Left hindlimb (tissue), 1 donor: ENCODE measurements at places on chromosomes 11 and 22.

GRCh38 chr22:41242396-41243117 lies 1.8 kb upstream of the CHADL start:
- no peak for DNase-seq

GRCh38 chr22:29621761-29622526 lies 18.5 kb downstream of the NF2 start:
- DNase-seq: no peak

DNA sequence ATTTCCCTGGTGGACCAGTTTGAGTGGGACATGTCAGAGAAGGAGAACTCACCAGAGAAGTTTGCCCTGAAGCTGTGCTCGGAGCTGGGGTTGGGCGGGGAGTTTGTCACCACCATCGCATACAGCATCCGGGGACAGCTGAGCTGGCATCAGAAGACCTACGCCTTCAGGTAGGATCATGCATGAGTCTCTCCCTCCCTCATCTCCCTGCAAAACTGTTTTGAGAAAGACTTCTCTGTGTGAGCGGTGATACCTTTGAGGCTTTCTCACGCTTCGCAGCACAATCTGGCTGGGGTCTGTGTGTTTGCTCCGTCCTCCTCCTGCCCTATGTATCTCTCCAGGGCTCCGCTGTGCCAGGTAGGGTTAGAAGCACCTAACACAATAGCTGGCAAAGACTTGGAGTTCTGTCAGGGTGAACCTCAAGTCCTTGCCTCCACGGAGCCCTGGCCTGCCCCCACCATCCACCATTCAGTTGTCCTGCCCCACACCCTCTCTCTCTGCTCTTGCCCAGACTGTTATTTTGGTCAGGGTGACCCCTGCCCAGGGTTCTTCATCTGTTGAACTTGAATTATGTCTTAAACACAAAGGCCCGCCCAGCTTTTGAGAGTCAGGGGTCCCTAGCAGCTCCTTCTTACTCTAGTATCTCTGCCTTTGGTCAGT lies 13.4 kb downstream of the DERL3 start:
- no peak for DNase-seq

- no peak for DNase-seq
These were observed 702 bp downstream of the BIRC2 start for GRCh38 chr11:102347462-102348370.

DNA sequence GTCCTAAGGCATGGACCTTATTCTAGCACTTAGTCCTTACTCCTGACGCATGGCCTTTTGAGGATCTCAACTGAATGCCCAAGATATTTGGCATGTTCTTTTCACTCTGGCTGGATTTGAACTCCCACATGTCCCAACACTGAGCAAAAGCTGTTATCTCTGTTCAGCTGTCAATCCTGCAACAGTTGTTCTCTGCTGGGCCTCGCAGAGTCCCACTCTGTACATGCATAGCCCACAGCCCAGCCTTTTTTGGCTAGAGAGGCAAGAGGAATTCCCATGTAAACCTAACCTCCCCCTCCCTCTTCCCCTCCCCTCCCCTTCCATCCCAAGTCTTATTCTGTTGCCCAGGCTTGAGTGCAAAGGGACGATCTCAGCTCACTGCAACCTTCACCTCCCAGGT lies 21.8 kb upstream of the DRG1 start:
- no peak for DNase-seq

DNA sequence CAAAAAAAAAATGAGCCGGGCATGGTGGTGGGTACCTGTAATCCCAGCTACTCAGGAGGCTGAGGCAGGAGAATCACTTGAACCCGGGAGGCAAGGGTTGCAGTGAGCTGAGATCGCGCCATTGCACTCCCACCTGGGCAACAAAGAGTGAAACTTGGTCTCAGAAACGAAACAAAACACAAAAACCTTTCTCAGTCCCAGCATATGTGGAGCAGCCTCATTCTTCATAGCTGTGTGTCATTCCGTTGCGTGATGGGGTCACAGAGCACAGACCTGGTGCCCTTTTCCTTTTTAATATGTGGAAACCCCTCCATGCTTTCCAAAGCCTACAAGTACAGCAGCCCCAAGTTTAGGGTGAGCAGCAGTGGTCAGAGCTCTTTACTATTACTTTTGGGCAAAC lies 13.7 kb downstream of the PEX26 start:
- no peak for DNase-seq

DNA sequence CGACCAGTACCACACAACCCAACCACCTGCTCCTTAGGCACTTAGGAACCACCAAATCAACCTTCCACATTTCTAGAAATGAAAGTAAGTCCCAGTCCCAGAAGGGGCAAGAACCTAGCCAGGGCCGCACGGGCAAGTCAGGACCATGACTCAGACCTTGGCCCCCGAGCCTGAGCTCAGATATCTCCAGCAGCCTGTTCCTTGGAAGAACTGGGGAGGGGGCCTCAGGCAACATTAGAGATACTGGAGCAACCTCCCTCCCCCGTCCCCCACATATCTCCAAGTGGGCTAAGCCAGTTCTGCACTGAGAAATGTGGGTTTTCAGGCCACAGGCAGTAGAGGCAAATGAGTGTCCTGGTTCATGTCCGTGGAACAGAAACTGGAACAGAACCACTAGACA lies 7.7 kb downstream of the ARAP1 start:
- no peak for DNase-seq

DNA sequence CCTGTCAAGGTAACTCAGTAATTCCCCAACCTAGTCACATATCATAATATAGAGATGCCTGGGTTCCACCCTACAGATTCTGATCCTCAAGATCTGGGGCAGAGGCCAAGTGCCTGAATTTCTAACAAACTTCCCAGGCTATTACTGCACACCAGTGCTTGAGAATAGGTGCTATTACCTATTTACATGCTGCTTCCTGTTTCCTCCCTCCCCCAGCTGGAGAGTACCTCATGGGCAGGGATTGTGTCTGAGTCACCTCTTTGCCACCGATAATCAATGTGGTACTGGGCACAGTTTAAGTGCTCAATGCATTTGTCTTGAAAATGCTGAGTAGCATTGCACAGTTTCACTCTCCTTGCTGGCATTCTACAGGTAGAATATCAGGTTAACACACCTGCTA lies 582.2 kb upstream of the CADM1 start:
- DNase-seq: no peak

DNA sequence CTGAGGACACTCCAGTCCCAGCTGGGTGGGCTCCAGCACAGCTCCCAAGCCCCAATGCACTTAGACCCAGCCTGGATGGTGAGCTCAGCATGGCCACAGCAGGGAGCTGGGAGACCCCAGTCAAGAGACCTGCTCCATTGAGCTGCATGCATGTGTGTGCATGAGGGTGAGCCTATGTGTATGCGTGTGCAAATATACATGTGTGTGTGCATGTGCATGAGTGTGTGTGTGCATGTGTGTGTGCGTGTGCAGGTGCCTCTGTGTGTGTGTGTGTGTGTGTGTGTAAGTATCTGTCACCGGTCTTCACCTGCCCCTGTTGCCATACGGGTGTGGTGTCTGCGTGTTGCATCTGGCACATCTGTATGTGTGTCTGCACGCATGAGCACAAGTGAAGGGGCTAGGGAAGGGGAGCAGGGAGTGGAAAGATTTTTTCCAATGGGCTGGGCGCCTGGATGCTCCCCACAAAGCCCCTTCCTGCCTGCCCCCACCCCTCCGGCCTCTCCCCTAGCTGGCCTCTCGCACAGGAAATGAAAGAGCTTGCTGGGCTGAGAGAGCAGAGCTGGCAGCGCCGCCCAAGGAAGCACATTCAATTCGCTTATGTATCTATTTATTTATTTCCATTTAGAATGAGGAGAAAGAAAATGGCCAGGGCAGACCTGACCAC lies 4.1 kb downstream of the TSPAN32 start:
- peak; percentile 95 for DNase-seq

DNA sequence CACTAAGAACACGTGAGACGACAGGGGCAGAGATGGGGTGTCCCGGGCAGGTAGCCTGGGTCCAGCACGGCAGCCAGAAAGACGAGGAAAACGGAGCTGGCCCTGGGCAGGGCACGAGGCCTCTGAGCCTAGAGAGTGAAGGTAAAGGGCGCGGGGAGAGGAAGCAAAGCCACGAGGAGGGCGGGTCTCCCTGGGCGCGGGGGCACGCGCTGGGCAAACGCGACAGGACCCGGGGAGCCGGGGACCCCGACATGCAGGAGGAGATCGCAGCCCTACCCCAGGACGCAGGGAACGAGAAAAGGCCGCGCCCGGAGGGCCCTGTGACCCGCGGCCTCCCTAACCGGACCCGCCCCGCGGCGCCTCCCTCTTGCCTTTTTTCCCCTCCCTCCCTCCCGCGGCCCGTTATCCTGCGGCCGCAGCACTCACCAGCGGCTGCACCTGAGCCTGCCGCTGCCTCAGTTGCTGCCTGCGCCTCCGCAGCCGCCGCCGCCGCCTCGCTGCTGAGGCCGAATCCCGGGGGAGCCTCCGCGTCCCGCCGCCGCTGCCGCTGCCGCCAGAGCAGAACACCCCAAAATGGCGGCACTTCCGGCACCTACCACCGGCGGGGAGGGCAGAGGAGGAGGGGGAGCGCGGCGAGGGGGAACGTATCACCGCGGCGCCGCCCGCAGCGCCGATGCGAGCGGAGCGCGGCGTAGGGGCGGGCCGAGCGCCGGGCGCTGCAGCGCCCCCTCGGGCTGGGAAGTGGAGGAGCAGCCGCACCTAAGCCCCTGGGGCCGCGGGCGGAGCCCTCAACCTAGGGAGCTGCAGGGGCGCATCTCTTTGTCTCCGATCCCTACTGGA lies at the start of gene CELF1:
TSS of gene CELF1 (minus strand) at position 567 of the 840 bp plus-strand sequence. CDS start 53,609 bp downstream, outside the sequence.
- peak; percentile 94 for DNase-seq

DNA sequence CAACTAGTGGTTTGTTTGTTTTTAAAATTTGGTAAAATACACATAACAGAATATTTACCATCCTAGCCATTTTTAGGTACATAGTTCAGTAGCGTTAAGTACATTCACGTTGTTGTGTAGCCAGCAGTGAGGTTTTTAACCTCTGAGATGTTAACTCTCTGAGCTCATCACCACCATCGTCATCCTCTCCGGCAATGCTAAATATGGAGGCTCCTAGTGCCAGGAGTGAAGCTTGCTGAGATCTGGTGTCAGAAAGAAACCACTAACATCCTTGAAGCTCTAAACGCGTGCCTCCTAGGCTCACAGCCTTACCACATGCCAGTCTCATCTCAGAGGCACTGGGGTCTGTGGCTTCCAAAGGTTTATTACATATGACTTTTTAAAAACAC lies 330.2 kb upstream of the B3GAT1 start:
- no peak for DNase-seq

GRCh38 chr11:74487875-74488274 lies 5.6 kb downstream of the LIPT2 start:
- no peak for DNase-seq

- DNase-seq: no peak
These were observed 10.4 kb downstream of the ANO5 start for GRCh38 chr11:22203281-22203680.

GRCh38 chr22:36368359-36368983 lies 19.3 kb downstream of the MYH9 start:
- DNase-seq: no peak

- DNase-seq: peak; percentile 75
These were observed 801 bp upstream of the TXNRD2 start for GRCh38 chr22:19942157-19943081.

- DNase-seq: no peak
These were observed 19.2 kb downstream of the CPT1A start for GRCh38 chr11:68822546-68822945.

DNA sequence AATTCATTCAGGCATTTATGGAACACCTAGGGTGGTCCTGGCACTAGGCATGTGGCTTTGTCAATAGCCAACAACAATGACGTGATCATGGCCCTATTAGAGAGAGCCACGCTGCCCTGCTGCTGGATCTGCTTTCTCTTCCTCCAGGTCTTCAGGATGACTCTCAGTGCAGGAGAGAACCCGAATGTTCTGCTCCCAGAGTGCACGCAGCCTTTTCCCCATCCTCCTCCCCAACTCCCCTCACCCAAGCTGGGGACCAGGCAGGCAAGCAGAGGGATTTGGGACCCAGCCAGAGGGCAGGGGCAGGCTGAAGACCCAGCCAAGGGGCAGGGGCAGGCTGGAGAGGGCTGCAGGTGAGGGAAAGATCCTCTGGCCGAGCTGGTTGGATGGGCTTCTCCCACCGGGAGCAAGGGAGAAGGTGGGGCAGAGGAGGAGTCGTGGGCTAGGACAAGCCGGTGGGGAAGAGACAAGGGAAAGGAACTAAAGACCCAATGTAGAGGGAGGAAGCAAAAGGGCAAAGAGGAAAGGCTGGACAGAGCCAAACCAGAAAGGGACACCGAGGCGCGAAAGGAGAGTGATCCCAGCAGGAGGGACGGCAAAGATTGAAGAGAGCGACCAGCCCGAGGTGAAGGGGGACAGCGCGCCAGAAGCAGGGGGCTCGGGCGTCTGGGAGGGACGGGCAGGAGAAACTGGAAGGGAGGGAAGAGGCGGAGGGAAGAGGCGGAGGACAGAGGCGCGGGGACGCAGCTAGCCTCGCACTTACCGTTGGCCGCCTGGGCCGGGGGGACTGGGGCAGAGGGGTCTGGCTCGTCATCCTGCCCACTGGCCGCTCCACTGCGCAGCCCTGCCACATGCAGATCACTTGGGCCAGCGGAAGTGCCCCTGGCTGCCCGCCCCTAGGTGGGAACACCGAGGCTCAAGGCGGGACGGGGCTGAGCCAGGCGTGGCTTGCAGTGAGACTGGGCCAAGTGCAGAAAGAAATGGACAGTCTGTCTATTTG lies at the start of gene KCTD14:
TSS of gene KCTD14 (minus strand) at position 880 of the 1,000 bp plus-strand sequence. CDS start at position 853, 27 bp downstream.
- peak; percentile 69 for DNase-seq

- DNase-seq: no peak
These were observed 10.7 kb downstream of the PTPN5 start for GRCh38 chr11:18780896-18781295.

DNA sequence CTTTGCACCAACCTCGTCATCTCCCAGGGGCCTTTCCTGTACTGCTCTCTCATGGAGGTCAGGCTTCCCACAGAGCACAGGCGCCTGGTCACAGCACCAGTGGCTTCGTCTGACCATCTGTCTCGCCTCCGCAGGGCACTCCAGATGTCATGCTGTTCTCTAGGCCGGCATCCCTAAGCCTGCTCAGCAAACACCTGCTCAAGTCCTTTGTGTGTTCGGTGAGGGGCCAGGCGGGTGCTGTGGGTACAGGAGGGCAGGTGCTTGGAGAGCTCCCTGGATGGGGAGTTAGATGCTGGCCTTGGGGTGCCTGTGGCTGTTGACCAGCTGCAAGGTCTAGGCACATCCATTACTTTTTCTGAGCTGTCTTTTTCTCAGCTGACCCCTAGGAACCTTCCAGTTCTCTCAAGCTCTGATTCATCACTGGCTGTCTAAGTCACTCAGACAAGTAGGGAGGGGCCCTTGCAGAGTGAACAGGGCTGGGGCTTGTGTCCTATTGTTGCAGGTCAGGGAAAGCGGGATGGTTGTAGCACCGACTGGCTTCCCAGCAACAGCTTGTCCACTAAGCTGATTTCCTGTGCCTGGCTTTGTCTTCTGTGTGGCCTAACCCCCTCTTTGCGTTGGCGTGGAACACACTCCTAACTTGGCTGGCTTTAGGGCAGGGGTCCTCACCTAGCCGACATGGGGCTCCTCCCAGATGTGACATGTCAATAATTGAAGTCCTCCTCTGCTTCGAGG lies 9.2 kb downstream of the CLDN5 start:
- no peak for DNase-seq

GRCh38 chr11:79174045-79175008 lies 266.5 kb downstream of the TENM4 start:
- DNase-seq: no peak

DNA sequence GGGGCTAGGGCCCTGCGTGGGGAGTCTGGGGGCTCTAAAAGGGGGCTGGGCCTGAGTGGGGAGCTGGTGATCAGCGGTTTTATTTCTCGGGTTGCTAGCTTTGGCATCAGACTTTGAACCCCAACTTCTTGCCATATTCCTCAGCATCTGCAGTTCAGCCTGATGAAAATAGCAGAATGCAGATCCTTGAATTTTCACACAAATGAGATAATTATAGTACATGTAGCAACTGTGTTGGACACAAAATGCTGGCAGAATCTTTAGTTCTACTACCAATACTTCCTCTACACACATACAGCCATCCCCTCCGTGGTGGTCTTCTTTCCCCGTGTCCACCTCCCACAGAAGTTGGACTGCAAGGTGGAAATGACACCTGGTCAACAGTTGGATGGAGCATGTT lies 1.5 kb downstream of the ZC3H7B start:
- DNase-seq: no peak
